ENCODE measurements at places on chromosomes 2 and 18.

DNA sequence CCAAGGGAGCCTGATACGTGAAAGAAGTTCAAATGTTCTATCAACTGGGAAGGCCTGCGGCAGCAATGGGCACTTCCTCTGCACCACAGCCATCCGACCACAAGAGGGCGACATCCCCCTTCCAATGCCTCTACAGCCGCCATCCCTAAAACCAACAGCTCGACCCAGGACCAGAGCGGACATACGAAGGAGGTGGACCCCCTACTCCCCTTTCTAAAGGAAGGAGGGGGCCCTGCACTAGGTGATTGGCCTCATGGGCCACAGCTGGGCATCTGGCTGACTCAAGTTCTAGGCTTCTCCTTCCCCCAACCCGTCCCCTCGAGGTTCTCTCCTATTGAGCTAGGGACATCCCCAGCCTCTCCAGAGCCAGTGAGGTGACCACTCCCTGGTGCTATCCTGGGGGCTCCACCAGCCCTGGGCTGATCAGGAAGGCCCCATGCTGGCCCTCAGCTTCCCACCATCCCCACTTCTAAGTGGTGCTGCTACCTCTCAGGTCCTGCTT lies 217.2 kb downstream of the TNS1 start:
- no peak for DNase-seq

GRCh38 chr2:15313657-15314056 lies 247.5 kb downstream of the NBAS start:
- no peak for DNase-seq

DNA sequence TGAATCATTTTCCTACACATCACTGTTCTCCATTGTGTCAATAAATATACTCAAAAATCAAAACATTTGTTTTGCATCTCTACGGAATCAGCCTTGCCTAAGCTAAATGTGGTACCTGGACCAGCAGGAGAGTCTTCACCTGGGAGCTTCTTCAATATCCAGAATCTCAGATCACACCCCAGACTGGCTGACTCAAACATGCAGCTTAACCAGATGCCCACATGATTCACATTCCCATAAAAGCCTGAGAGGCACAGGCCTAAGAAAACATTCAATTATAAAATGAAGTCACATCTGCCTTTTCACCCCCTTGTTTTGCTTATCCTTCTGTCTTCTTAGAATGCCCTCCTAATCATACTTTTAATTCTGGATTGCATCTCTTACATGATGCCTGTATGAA lies 1045.5 kb upstream of the NXPH2 start:
- DNase-seq = no peak

- DNase-seq = no peak
Measured at GRCh38 chr2:101111262-101111838, 39.8 kb downstream of the TBC1D8 start.

DNA sequence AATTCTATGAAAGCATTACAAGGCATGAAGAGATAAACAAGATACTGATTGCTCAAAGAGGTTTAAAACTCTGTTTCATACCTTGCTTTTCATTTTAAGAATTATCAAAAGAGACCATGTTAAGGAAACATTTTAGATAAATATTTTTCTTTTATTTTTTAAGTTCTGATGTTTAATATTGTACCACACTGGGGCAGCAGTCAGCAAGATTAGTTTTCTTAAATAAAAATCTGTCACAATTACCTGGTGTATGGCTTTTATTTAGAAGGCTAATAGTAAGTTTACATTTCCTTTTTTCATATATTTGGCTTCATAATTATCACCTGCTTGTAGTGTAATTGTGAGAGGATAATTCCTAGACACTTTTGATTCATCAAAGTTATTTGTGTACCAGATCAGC lies 46.4 kb downstream of the ZNF804A start:
- DNase-seq = no peak

DNA sequence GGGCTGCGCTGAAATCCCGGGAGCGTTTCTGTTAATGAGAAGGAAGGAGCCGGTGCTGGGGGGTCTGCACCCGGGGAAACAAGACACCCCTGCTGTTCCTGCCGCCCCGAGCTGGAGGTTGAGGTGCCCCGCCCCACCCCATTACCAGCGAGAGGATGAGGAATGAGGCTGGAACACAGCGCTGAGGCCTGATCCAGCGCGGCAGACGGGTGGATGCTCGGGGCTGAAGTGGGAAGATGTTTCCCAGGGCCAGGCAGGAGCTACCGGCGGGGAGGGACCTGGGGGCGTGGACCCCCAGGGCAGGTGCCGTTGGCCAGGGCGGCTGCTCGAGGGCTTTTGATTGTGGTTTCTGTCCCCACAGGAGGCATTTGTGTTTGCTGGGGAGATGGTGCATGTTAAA lies 134.3 kb upstream of the CTDP1 start:
- no peak for DNase-seq

GRCh38 chr2:170950221-170950761 lies 21.2 kb downstream of the GORASP2 start:
- no peak for DNase-seq

DNA sequence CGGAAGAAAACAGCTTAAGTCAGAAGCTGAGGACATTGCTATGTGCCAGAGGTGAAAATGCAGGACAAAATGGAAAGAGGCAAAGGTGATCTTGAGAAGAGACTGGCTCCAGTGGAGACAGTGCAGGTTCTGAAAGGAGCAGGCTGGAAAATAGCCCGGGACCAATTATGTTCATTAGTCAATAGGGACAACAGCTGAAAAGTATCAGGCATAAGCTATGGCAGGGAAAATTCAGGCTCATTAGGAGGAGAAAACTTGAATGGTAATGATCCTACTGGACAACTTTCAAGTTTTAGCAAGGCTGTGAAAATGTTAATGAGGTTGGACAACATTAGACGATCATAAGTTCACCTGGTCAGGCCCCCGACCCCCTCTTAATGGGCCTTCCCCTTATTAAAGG lies 60.2 kb downstream of the GALNT14 start:
- DNase-seq = no peak

DNA sequence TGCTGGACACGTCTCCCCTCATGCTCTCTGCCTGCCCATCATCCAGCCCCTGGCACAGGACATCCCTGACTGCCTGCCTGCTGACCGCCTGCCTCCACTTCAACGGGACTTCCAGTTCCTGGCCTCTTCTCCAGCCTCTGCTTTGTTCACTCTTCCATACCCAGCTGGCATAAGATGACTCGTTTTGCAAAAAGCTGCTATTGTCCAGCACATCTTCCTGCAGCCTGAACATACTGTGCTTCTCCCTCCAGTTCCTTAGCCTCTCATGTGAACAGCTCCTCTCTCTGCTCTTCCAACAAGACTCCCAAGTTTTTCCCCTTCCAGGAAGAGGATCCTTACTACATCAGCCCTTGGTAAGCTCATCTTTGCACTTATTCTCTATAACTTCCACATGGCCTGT lies 62.4 kb upstream of the SKOR2 start:
- no peak for DNase-seq

GRCh38 chr2:217054791-217055190 lies 194.9 kb upstream of the TNP1 start:
- DNase-seq = no peak

GRCh38 chr18:24725644-24726415 lies 265.4 kb downstream of the HRH4 start:
- no peak for DNase-seq

GRCh38 chr2:226489775-226490541 lies 309.7 kb downstream of the IRS1 start:
- DNase-seq = no peak

DNA sequence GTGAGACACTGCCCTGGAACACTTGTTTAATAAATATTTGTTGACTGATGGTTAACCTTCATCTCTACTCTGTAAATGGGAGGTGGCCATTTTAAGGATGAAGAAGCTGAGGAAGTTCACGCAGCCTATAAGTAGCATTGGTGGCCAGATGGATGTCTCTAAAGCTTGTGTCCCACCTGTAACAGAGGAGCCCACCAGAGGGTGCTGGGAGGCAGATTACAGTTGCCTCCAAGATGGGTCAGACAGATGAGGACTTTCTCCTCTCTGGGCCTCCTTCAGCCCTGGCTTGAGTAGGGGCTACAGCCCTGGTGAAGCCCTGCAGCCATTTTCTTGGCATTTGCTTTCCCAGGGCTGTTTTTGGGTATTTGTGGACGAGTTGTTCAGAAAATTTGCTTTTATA lies 45.0 kb upstream of the MCFD2 start:
- no peak for DNase-seq

- no peak for DNase-seq
Measured at GRCh38 chr2:55116966-55117365, 66.7 kb upstream of the RTN4 start.

DNA sequence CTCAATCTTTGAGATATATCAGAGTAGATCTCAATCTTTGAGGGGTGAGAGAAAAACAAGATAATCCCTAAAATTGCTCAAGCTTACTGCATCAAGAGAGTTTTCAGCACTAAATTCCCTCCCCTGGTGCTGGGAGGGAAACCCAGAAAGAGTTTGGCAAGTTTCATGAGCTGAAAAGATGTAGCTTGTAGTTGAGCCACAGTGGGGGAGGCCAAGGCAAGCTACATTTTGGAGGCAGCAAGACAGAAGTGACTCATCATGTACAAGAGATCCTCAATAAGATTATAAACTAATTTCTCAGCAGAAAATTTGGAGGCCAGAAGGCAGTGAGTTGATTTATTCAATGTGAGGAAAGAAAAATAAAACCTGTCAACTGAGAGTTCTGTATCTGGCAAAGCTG lies 308.2 kb downstream of the PIEZO2 start:
- DNase-seq = no peak

GRCh38 chr2:102540882-102541281 lies 67.9 kb downstream of the SLC9A4 start:
- DNase-seq = no peak

- DNase-seq = no peak
Measured at GRCh38 chr2:236849508-236849907, 236.2 kb upstream of the COPS8 start.

GRCh38 chr2:17976871-17977746 lies 98.6 kb downstream of the KCNS3 start:
- DNase-seq = no peak

DNA sequence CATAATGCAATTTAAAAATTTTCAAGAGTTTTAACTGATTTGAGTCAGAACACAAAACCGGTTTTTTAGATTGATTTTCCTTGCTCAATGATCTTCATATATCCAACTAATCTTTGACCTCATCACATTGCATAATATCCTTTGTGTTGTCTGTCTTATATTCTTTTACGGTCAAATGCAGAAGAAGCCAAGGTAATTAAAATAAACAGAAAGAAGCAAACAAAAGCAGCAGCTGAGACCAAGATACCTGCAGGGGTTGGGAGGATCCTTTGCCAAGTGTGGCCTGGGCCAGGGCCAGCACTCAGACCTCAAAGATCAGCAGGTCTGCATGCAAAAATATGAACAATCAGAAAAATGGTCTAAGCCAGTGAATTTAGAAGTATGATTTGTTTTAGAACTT lies 428.9 kb upstream of the NETO1 start:
- no peak for DNase-seq

DNA sequence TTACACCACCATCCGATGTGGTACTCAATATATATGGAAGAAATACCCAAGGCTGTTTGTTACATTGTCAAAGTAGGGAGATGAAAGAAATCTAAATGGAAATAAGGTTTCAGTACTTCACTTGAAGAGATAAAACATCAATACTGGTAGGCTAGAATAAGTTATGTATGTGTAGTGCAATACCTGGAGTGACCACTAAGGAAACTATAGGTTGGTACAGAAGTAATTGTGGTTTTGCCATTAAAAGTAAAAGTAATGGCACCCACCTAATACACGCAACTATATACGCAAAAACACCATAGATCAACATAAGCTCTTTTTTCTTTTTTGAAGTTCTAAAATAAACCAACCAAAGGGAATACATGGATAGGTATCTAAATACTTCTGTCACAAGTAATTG lies 143.2 kb upstream of the KYNU start:
- no peak for DNase-seq

GRCh38 chr2:191349990-191350389 lies 104.8 kb downstream of the MYO1B start:
- no peak for DNase-seq

- DNase-seq = no peak
Measured at GRCh38 chr2:215828528-215829184, 184.7 kb downstream of the MREG start.

DNA sequence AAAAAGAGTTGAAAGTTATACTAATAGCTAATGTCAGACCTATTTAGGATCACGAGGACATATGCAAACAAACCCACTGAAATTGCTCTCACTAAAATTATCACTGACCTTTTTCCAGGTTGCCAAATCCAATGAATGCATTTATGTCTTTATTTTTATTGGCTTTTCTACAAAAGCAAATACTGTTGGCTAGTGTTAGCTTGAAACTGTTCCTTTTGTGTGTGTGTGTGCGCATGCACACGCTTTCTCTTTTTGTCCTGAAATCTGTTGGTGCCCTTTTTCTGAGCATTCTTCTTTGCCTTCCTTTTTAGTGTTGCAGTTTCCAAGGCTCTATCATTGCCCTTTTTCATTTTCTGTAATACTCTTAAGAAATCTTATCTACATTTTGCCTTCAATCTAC lies 1269.2 kb downstream of the LRP1B start:
- DNase-seq = no peak

DNA sequence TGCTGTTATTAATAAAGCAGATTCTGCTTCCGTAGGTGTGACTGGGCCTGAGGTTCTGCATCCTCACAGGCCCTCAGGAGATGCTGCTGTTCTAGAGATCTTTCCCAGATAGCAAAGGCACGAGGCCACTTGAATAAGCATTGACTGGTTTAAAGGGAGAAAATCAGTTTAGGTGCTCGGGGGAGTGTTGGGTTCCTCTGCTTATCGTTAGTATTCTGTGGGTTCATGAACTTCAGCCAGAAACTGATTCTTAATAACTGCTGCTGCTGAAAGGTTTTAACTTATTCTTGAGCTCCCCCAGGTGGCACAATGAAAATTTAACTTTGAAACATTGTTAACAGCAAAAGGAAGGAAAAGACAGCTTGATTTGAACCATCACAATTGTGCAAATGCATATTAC lies 56.9 kb downstream of the ITGA6 start:
- DNase-seq = no peak

DNA sequence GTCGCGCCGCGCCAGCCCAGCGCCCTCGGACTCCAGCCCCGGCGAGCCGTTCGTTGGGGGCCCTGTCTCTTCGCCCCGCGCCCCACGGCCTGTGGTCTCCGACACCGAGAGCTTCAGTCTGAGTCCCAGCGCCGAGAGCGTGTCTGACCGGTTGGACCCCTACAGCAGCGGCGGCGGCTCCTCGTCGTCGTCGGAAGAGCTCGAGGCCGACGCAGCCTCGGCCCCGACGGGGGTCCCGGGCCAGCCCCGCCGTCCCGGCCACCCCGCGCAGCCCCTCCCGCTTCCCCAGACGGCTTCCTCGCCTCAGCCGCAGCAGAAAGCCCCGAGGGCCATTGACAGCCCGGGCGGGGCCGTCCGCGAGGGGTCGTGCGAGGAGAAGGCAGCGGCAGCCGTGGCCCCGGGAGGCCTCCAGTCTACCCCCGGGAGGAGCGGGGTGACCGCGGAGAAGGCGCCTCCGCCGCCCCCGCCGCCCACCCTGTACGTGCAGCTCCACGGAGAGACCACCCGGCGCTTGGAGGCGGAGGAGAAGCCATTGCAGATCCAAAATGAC lies 1.4 kb downstream of the PHLPP1 start:
- peak; percentile 21 for DNase-seq
